ENCODE measurements at places on chromosomes 12 and 14.

DNA sequence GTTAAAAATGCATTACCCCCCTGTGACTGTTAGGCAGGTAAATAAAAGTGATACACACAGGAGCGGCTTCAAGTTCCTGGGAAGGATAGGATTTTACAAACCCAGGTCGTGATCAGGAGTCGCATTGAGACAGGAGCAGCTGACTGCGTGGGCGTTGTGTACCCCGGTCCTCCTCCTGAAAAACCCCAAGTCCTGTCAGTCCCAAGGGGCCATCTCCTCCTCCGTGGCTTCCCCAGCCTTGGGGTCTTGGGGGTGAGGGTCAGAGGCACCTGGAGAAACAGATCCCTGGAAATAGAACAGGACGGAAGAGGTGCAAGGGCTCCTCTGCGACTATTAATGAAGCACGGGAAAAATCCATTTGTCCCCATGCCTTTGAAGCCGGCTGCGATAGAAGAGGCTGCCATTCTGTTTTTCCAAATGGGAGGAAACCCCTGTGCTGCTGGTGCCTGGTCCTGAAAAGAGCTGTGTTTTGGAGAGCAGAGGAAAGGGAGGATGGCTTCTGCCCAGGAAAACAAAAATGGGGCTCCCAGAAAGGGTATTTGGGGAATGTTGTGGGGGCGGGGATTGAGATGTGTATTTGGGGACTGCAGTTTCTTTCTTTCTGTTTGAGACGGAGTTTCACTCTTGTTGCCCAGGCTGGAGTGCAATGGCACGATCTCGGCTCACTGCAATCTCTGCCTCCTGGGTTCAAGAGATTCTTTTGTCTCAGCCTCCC, 143.1 kb downstream of the ZNF664 start:
- no peak for DNase-seq

- DNase-seq: peak; percentile 41
These were observed 13.8 kb downstream of the PRPF40B start for GRCh38 chr12:49636979-49637755.

- no peak for DNase-seq
These were observed 22.6 kb downstream of the ACADS start for GRCh38 chr12:120748242-120748641.

DNA sequence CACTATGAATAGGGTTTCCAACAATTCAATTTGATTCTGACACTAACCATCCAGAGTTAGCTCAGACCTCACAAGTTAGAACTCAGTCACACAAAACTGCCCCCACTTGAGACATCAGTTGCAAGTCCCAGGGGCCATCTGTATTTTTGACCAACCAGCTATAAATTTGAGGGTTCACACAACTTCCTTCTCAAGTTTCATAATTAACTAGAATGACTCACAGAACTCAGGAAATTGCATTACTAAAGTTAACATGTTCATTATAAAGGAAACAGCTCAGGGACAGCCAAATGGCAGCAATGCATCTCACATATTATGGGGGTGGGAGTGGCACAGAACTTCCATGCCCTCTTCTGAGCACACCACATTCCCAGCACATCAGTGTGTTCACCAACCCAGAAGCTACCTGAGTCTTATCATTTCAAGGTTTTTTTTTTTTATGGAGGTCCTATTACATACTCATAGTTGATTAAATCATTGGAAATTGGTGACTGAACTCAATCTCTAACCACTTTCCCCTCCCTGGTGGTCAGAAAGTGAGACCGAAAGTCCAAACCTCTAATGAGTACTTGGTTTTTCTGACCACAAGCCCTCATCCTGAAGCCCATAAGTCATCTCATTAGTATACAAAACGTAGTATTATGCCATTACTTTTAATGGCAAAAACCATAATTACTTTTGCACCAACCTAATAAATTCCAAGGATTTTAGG, 1721.5 kb upstream of the SEL1L start:
- DNase-seq: no peak

DNA sequence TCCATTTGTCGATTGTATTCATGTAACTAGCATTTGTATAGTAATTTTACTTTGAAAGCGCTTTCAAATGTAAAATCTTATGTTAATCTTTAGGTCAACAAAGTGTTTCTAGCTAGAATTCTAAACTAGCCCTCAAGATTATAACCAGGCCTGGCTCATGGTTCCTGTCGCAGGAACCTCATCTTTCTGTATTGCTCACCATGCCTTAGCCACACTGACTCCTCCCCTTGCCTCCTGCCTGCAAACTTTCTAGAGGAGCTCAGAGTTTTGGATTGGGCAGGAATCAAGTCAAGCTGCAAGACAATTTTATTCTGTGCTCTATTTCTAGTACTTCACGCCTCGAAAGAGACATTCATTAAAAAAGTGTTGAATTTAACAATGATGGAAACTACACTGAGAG, 99.8 kb downstream of the TGFB3 start:
- no peak for DNase-seq

- no peak for DNase-seq
These were observed 62.7 kb downstream of the C2CD5 start for GRCh38 chr12:22481547-22482104.

DNA sequence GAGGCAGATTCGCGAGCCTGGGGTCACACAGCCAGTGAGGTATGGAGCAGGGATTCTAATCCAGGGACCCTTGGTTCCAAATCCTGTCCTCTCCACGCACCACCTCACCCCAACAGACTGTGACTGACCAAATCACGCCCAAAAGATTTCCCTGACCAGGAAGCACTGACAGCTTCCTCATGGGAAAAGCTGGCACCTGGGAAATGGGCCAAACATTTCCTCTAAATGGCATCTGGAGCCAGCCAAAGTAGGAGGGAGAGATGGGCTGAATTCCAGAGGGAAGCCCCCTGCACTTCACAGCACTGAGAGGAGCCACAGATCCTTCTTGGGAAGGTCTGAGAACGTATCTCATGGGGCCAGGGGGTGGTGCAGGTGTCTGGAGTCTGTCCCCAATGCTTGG, 28.8 kb downstream of the CCDC92 start:
- DNase-seq: no peak

DNA sequence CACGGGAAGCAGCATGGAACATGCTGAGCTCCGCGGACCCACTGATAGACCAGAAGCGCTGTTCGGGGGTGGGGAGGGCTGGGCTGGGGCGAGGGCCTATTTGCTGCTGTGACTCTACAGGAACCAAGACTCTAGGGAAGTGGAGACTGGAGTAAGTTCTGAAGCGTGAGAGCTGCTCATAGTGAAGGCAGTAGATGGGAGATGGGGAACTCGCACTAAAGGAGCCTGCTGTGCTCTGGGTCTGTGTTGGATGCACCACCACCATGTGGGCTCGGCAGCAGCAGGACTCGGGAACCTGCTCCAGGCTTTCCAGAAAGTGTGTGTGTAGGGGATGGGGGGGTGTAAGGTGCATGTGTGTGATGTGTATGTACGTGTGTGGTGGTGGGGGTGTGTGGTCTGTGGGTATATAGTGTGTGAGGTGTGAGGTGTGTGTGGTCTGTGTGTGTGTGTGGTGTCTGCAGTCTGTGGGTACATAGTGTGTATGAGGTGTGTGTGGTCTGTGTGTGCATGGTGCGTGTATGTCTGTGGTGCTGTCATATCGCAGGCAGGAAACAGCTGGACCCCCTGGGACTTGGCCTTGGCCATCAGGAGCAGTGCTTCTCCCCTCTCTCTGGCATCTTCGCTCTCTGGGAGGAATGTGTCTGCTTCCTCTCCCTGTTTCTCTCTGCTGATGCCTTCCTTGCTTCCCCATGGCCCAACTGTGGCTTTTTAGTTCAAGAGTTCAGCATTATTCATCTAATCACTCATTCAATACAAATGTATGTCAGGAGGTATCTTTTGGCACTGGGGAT, 378.9 kb downstream of the FUT8 start:
- DNase-seq: peak; percentile 5

DNA sequence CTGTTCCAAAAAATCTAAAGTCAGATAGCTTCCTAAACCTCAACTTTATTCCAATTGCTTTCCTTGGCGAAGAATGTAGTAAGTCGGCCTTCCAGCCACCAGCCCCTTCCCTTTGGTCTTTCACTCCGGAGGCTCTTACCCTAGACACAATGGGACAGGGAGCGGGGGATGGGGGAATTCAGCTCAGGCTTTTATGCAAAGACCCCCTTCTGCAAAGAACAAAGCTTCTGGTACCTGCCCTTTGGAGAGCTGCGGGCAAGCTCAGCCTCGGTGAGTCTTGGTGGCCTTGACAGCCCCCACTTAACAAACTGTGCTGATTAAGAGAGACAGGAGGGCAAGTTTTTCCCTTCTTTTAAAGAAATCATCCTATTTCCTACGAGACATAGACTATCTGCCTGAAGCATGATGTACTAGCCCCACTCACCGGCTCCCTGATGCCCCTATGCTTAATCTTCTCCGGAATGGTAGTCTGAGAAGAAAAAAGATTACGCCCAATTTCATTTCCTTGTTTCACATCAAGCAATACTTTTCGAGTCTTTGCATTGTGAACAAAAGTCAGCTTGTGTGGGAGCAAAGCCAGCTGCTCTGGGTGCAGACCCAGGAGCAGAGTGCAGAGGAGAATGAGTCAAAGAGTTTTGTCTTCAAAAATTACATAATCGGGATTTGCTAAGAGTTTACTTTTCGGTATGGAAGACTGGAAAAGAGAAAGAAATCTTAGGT, 1.5 kb upstream of the NANOG start:
- no peak for DNase-seq

DNA sequence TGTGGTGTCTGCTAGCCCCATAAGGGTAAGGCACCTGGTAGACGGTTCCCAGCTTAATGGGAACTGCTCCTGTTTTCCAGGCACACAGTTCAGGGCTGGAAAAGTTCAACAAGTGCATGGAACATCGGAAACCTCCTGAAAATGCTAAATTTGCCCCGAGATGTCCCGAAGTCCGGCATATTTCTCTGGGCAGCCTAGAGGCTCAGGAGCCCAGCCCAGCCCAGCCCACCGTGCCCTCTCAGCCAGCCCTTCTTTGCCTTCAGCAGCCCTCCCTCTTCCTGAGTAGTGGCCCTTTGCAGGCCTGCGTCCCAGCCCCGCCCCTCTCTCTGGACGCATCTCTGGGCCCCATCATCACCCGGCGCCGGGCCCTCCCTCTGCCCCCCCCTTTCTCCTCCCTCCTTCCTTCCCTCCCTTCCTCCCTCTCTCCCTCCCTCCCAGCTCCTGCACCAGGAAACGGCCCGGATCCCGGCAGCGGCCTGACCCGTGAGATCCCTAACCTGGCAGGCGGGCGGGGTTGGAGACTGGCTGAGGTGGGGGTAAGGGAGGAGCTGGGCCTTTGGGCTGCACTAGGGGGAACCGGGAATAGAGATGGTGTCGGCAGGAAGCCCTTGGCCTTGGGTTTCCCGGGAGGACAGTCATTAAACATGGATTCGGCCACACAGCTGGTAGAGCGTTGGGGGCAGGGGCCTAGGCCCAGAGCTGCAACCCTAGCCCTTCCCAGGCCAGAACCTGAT, at the start of gene BCL2L2:
BCL2L2 (plus strand) TSS at position 422 of the 734 bp plus-strand sequence. CDS start 935 bp downstream, outside the sequence.
- DNase-seq: no peak

- DNase-seq: no peak
These were observed 18.8 kb downstream of the SLC35F4 start for GRCh38 chr14:57847096-57847495.

DNA sequence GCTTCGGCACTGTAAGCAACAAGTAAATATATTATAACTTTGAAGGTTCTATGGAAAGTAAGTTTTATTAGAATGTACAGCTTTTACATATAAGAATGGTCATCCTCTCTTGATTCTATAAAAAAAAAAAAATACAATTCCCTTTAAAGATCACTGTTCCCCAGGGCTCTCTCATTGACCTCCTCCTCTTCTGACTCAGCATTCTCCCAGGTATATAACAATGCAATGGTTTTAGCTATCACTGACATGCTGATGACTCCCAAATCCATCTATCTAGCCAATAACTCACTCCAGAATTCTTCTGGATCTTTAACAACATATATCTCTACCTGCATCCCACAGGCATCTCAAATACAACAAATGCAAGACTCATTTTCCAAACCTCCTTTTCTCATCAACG, 62.7 kb downstream of the EEA1 start:
- no peak for DNase-seq

DNA sequence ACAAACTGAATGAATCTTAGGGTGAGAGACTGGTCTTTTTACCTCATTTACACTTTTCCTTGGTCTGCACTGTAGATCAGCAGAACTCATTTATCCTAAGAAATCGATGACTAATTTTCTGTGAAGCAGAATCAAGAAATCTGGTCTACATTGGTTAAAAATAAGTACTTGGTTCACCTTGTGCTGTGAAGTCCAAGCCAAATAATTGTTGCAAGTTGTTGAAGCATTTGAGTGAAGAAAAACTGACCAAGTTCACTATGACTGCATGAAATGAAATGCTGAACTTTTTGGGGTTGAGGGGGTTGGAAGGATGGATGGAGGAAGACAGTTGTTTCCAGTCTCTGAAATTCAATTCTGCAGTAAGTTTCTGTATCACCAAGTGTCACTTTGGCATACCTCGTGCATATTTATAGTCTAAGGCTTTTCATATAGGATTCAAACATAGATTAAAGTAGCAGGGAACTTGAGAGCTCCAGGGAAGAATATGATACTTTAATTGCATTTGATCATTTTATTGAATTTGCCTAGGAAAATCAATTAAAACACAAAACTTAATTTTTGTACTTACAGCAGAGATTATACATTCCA, 75.0 kb downstream of the FAR2 start:
- DNase-seq: no peak

GRCh38 chr12:109727039-109727723, 13.6 kb downstream of the FAM222A start:
- DNase-seq: no peak

- DNase-seq: no peak
These were observed 89.2 kb downstream of the CFAP54 start for GRCh38 chr12:96578526-96579125.

- no peak for DNase-seq
These were observed 248.3 kb downstream of the PHLDA1 start for GRCh38 chr12:75783093-75783877.

DNA sequence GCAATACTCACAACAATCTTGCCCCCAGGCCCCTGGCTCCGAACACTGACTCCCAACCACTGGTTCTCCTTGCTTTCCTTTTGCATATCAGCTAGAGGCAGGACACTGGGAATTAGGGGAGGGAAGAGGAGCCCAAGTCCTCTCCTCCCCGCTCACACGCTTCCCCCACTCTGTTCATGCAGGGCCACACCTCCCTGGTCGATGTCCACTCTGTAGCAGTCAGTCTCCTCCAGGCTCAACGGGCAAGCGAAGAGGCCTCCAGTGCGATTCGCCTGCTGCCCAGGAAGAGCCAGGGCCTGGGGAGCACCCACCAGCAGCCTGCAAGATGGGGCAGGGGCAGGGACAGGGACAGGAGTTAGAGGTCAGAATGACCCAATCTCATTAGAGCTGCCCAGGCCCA, 4.8 kb downstream of the ITGA7 start:
- DNase-seq: no peak

GRCh38 chr12:124410354-124411175, 115.7 kb downstream of the RFLNA start:
- no peak for DNase-seq

GRCh38 chr12:86772696-86773095, 516.5 kb upstream of the MGAT4C start:
- no peak for DNase-seq
